ENCODE measurements at places on chromosomes 13 and 19. TPM values are rescaled to one million over a fixed set of nuclear protein-coding genes. Genes with fewer than 3 reads are reported as not detected.

Gene EPSTI1
- 8.4 TPM for total RNA-seq

Gene DMWD
- 54.2 TPM for total RNA-seq

Gene SYCN
- total RNA-seq = not detected

Gene MKNK2
- 192 TPM for total RNA-seq

Gene PLK5
- total RNA-seq = 0.15 TPM

Gene C19orf38
- total RNA-seq = 3.1 TPM

Gene DIAPH3
- not detected for total RNA-seq

Gene ZNF99
- total RNA-seq = 0.27 TPM

Data from gastroesophageal sphincter (tissue), 4 donors.